ENCODE measurements at places on chromosomes 5 and 9.

GRCh38 chr5:73629456-73629855 lies 3.5 kb downstream of the ARHGEF28 start:
- no peak for DNase-seq

GRCh38 chr5:170560938-170561337 lies 57.1 kb downstream of the KCNIP1 start:
- no peak for DNase-seq

- no peak for DNase-seq
Observed at GRCh38 chr5:102547141-102548035, 48.6 kb upstream of the SLCO6A1 start.

GRCh38 chr5:116343961-116344360 lies 230.7 kb downstream of the SEMA6A start:
- DNase-seq = no peak

DNA sequence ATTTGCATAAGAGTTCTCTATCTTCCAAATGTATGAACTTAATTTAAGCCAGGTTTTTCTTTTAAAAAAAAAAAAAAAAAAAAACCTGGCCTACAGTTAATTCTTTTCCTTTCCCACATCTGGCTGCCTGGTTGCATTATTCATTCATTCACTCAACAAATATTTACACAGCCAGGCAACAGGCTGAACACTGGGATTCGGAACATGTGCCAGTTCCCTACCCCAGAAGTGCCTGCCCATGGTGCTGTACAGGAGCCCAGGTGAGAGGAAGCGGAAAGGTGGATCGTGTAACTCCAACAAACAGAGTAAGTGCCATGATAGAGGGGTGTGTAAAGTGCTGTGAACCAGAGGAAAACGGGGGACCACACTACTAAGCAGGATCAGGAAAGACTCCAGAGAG lies 93.6 kb downstream of the CDK5RAP2 start:
- DNase-seq = no peak
